ENCODE measurements at places on chromosomes 2 and 18.

- DNase-seq = no peak
These were observed 121.5 kb upstream of the CTAGE1 start for GRCh38 chr18:22539051-22539765.

DNA sequence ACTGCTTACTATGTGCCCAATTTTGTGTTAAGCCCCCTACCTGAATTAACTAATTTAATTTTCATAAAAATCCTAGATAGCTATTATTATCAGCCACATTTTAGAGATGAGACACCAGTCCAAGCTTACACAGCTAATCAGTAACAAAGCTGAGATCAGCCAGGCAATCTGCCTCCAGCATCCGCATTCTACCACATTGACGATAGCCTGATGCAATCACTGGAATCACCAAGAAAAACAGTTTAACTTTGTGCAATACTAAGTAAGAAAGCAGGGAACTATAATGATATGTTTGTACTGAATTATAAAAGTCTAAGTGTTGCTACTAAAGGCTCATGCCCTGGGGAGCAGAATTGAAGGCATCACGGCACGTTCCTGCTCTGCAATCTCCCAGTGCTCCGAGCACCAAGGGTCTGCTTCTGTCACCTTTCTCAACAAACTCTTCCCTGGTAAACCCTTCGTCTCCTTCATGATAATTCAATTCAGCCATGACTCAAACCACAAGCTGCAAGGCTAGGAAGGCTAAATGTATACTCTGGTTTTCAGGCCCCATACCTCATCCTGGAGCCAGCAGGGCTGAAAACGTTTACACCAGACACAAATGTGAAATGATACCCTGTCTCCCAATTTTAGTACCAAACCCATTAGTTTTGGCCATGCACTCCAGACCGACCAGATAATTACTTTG is 19.4 kb downstream of the KANSL3 start:
- DNase-seq = no peak

DNA sequence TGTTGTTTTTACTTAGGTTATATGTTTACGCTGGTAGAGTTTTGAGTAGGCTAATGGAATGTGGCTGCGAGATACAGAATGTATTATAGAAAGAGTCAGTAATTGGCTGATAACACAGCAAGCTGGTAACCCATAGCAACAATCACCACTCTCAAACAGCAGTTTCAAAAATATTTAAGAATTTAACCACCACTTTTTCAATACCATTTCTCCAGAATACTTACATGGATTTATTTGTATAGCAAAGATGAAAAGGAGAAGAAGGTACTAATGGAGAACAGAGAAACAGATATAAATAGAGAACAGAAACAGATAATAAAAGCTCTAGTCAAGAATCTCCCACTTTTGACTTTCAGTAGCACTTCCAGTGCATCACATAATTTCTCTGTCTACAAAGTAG is 188.3 kb upstream of the SLC39A10 start:
- DNase-seq = no peak

- DNase-seq = no peak
These were observed 74.5 kb downstream of the SPRED2 start for GRCh38 chr2:65357959-65358294.

- DNase-seq = no peak
These were observed 22.8 kb upstream of the KIDINS220 start for GRCh38 chr2:8860239-8860638.

- DNase-seq = no peak
These were observed 442 bp downstream of the SERPINB5 start for GRCh38 chr18:63477200-63477599.

DNA sequence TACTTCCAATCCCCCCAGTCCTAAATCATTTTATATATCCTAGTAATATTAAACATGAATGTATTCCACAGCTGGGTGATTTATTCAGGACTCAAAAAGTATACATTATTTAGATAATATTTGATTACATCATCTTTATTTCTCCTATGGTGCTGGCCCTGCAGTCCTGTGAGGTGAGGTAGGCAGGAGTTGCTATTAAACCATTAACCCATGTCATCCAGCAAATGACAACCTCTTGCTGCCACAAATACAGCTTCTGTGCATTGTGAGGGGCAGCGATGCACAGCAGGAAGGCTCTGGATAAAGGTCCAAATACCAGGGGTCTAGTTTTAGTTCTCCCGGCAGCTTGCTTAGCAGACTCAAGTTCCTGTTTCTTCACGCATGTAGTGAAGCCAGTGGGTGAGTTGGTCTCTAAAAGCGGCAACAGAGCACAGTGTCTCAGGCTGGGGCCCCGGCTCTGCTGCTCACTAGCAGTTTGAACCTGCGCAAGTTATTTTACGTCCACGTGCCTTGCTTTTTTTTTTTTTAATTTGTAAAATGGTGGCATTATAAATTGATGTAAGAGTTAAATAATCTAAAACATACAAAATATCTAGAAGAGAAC is 36.1 kb downstream of the INSIG2 start:
- DNase-seq = no peak

DNA sequence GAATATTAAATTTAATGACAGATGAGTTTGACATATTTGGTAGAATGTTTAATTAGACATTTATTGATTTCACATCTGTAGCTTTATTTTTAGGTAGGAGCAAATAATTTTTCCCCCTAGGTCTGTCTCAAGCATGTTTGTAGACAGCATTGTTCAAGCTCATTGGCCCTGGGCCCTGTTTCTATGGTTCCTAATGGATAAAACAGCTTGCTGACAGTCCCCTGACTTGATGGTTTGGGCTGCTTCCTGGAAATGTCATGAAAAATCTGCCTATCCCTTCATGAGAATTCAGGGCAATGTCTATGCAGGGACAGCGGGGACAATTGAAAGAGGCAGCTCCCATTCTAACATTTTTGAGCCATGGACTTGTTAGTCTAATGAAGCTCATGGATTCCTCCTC is 14.6 kb upstream of the MEP1B start:
- DNase-seq = no peak

DNA sequence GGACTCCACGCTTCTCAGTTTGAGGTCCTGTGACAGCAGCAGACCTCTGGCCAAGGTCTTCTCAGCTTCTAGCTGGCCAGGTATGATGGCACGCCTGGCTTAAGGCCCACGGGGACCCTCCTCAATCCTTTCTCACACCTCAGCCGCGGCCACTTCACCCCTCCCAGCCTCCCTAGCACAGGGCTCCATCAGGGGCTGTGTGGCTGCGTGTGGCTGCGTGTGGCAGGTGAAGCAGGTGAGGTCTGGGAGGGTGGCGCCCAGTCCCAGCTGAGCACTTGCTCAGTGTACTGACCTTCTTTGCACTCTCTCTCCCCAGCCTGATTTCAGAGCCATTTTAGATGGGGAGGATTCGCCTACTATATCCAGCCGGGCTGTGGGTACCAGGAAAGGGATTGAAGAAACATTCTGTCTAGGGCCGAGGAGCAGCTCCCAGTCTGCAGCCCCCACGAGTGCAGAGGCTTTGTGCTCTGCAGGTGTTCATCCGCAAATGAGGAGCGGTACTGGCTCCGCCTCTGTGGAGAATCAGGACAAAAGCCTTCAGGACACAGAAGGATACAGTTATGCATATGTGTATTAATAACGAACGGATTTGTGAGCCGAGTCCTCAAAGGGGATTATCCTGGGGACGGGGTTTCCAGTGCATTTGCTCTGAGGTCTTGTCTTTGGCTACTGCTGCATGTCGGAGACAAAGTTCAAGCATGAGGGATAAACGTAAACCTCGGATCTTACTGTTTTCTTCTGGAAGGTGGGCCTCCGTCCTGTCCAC is 236.9 kb upstream of the RAB6C start:
- no peak for DNase-seq

DNA sequence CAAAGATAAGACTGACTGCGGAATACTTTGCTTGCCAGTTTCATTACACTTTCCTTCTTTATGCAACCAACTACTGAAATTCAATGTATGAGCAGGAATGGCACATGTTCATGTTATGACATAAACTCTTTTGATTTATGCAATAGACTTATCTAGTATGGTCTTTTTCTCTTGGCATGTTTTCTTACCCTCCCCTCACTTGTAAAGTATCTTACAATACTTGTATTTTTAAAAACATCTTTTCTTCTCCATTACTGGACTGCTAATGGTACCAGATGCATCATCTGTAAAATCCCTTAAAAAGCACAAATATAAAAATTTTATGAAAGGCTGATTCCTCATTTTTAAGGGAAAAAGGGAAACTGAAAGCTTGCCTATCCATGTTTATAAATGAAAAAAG is 373.8 kb downstream of the ZEB2 start:
- DNase-seq = no peak

DNA sequence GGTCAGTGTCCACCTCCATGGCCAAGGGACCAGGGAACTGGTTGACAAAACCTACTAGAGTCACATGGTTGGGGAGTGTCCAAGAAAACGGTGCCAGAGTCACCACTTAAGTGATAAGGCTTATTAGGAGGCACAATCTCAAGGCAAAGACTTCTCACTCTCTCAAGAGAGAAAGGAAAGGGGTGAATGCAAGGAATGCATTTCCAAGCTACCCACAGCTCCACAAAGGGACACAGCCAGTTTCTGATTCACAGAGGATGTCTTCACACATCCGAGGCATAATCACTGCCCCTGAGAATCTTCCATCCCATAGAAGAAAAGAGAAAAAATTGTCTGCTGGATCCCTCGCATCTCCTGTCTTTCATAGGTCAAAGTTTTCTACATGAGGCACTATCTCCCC is 269.3 kb downstream of the TNS1 start:
- DNase-seq = no peak

DNA sequence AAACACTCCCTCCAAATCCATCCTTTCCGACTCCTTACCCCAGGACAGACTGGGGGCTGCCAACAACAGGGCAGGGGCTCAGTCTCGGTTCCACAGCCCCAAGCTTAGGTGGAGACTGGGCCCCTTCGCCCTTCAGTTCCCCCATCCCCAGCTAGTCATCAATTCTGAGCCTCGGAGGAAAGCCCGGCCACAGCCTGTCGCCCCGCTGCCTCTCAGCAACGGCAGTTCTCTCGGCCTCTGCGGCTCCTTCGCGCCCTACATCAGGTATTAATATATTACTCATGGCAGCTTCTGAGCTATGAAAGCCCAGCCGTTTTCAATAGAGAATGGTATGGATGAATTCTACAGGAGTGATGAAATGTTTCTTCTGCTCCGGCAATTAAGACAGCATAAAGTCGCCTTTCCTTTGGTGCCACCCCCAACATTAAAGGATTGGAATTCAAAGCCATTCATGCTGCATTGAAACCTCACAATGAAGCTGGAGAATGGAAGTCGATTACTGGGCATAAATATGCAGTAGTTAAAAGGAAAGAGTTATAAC is 2.8 kb downstream of the HDAC4 start:
- no peak for DNase-seq

DNA sequence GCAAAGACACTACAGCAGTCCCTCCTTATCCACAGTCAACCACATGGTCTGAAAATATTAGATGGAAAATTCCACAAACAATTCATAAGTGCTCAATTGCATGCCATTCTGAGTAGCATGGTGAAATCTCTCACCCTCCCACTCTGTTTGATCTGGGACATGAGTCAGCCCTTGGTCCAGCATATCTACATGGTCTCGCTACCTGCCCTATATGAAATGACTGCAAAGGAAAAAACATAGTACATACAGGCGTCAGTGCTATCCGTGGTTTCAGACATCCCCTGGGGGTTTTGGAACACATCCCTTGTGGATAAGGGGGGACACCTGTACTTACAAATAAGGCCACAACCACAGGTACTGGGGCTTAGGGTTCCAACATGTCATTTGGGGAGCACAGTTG is 73.7 kb downstream of the CABLES1 start:
- no peak for DNase-seq

- no peak for DNase-seq
These were observed 22.1 kb downstream of the GPR39 start for GRCh38 chr2:132438691-132439090.

GRCh38 chr18:60568220-60568619 is 195.6 kb upstream of the MC4R start:
- no peak for DNase-seq

GRCh38 chr2:127590386-127591190 is 55.1 kb downstream of the MYO7B start:
- DNase-seq = no peak

- DNase-seq = no peak
These were observed 51.1 kb upstream of the LGALSL start for GRCh38 chr2:64402876-64403275.

DNA sequence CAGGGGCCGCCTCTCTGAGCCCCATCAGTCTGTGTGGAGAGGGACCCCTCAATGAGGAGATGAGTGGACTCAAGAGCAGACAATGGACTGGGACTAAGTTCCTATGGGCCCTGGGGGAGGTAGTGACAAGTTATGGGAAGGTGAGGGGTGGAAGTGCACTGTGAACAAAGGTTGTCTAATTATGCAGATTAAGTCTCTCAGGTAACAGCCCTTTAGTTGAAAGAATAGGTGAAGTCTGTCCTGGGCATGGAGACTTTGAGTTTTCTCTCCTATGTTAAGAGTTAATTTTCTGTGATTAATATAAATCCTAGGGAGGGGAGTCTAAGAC is 243.8 kb downstream of the FAM210A start:
- DNase-seq = no peak

DNA sequence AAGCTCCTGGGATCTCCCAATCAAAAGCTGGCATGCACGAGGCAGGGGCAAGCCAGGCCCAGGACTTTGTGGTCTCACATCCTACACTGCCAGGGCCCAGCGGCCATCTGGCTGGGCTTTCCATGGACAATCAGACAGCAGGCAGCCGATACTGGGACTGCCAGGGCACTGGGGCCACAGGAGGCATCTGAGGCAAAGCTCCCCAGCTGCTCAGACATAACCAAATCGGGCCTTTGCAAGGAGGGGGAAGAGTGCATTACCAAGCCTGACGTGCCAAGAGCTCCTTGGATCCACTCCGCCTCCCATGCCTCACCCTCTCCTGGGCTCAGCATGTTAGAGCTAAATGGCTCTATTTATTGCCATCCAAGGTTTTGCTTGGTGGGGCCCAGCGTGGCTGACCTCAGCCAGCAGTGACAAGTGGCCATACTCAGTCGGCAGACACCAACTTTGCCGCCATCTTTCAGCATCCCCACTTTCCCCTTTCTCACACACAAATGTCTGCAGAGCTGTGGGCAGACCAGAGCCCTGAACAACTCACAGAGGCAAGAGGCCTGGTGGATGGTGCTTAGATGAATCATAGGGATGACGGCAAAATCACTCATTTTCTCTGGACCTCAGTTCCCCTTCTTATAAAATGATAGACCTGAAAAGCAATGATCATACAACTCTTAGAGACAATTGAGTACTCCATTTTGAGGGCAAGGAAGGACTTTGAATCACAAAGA is 200.8 kb downstream of the TTC32 start:
- DNase-seq = no peak

DNA sequence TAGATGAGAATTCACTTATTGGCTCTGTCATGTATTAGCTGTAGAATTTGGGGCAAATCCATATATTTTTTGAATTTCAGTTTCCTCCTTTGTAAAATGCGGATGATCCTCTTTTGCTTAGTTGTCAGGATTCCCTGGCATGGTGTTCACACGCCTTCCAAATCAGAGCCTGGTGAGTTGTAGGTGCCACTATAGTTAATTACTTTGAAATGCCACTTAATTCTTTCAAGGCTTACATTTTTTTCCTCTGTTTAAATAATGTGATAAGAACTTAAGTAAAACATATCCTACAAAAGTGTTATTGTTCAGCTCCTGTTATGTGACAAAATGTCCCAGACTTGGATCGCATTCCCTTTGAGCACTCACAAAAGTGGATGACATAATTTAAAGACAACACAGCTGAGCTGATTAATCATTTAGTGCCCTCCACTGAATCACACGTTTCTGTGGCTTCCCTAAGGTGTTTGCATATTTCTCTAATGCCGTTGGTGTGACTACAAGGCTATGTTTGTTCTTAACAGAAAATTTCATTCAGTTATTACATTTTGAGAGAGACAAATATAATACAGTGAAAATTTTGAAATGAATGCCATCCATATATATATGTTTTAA is 471.2 kb upstream of the CHST9 start:
- no peak for DNase-seq

GRCh38 chr2:44170311-44170717 is 1.6 kb downstream of the PPM1B start:
- no peak for DNase-seq

Measured in mucosa of descending colon (tissue), 3 donors.